ENCODE measurements at places on chromosomes 1 and 21. TPM values are rescaled to one million over a fixed set of nuclear protein-coding genes. Genes with fewer than 3 reads are reported as not detected.

Gene CFAP45
- total RNA-seq: 0.17 TPM

Gene HES2
- not detected for total RNA-seq

Gene ARHGAP29
- total RNA-seq: 20.8 TPM

Gene MANEAL
- 1.2 TPM for total RNA-seq

Gene GJA9
- total RNA-seq: not detected

Gene ATAD3C
- 2.4 TPM for total RNA-seq

Gene UBIAD1
- 10.4 TPM for total RNA-seq

Gene FHAD1
- total RNA-seq: not detected

Data from esophagus muscularis mucosa (tissue), 4 donors.